ENCODE measurements at places on chromosomes 1 and 21. TPM values are rescaled to one million over a fixed set of nuclear protein-coding genes. Genes with fewer than 3 reads are reported as not detected.

Gene EFNA3
- total RNA-seq: 2.1 TPM

Gene SLAMF9
- 0.09 TPM for total RNA-seq

Gene ETNK2
- total RNA-seq: 5.0 TPM

Gene CHI3L1
- 7.4 TPM for total RNA-seq

Gene PALMD
- total RNA-seq: 7.4 TPM

Gene POU3F1
- total RNA-seq: 0.09 TPM

DNA sequence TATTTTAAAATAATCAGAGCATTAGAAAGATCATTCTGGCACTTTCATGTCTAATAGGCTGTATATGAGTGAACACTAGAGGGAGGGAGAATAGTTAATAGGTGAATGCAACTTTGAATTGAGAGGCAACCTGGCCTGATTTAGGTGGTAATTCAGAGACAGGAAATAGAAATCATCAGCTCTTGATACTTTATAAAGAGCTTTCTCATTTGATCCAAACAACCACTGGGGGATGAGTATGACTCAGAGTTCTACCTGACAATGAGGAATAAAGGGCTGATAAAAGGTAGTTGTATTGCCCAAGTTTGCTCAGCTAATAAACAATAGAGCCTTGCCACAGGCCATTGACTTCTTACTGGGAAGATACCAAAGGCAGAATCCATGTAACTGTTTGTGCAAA, 5.2 kb upstream of the FAM89A start:
- no peaks in the 10 kb centered on the region for H3K36me3 ChIP-seq
- peaks cover 7% of the 10 kb centered on the region for H3K4me1 ChIP-seq
- DNase-seq: no peak
- H3K4me3 ChIP-seq: no peak overlapping the region

DNA sequence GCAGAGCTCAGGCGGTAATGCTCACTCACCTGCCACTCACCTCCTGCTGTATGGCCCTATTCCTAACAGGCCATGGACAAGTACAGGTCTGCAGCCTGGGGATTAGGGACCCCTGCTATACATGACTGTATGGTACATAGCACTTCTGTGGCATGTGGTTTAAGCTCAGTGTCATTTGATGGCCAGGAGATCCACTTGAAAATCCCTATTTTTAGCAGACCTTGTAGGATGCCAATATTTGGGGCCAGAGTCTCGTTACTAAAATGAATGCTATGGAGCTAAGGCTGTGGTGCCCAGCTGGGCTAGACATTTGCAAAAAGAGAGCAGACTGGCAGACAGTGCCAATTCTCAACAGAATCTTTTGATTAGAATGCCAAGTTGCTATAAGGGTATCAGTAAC, 1.7 kb upstream of the ANGPTL7 start:
- no peak for DNase-seq
- no peaks in the 10 kb centered on the region for H3K4me1 ChIP-seq
- peaks cover 48% of the 10 kb centered on the region for H3K36me3 ChIP-seq

DNA sequence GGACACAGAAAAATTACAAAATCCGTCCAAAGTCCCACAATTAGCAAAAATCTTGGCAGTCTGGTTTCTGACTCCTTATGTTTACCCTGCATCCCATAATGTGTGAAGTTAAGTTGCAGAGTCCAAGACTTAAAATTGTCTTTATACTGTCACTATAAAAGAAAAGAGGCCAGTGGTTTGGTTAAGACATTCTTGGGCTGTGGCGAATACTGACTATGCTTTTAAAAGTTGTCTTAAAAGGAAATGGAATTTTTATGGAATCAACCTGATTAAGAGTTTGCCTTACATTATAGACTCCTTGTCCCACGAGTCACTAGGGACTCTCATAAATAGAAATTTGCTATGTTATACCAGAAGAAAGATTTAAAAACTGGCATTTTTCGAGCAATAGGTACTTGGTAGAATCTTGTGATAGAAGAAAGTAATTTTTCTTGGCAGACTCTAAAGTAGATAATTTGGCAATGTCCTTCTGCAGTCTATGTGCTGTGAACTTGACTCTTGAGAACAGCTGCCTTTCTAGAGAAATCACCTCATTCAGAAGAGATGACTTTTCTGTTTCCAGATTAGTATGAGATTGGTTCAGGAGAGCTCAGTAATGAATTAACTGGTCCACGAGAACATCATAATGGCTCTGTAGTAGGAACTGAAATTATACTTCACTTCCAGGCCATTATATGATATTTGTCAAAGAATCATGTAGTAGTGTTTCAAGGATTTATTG, 31.8 kb downstream of the NTNG1 start:
- no peak overlapping the region for H3K4me3 ChIP-seq
- no peaks in the 10 kb centered on the region for H3K4me1 ChIP-seq
- no peak for DNase-seq
- no peaks in the 10 kb centered on the region for H3K36me3 ChIP-seq

- no peaks in the 10 kb centered on the region for H3K27me3 ChIP-seq
- no peaks in the 10 kb centered on the region for H3K36me3 ChIP-seq
- no peak overlapping the region for H3K4me3 ChIP-seq
- H3K27ac ChIP-seq: no peak overlapping the region
Measured at GRCh38 chr1:169511316-169512005, 25.7 kb upstream of the SLC19A2 start.

- DNase-seq: no peak
- H3K4me1 ChIP-seq: no peaks in the 10 kb centered on the region
- no peak overlapping the region for H3K4me3 ChIP-seq
- no peaks in the 10 kb centered on the region for H3K27me3 ChIP-seq
Measured at GRCh38 chr1:29649189-29650040, 413.1 kb downstream of the PTPRU start.

DNA sequence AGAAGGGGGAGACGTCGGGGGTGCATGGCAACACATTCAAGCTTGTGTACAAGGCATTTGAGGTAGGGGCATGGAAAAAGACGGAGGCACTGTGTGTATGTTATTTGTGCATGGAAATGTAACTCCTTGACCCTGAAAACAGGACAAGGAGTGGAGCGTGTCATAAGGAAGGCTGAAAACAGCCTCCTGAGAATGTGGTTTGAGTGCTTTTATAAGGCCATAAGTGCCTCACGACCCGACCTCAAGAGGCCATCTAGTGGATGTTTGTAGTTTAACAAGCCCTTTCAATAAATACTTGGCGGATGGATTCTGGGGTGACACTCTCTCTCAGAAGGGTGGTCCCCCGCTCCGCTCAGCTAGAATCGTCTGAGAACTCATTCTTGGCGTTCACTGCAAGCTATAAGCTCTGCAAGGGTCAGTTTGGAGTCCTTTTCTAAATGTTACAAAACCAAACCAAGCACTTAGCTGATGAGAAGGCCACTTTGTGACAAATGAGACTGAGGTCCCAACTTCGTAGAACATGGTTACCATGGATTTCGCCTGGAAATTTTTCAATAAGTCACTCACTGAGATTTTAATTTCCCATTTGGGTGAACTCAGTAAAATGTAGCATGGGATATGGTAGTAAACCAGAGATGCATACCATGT, 38.8 kb upstream of the CLCA4 start:
- H3K27ac ChIP-seq: no peak overlapping the region
- DNase-seq: no peak
- no peaks in the 10 kb centered on the region for H3K36me3 ChIP-seq

Measured in thymus (tissue), 14 donors.